Urinary bladder (tissue), 4 donors: ENCODE measurements at places on chromosomes 1 and 21.

- DNase-seq, result no peak
Observed at GRCh38 chr21:42843056-42843455, 36.3 kb downstream of the WDR4 start.

DNA sequence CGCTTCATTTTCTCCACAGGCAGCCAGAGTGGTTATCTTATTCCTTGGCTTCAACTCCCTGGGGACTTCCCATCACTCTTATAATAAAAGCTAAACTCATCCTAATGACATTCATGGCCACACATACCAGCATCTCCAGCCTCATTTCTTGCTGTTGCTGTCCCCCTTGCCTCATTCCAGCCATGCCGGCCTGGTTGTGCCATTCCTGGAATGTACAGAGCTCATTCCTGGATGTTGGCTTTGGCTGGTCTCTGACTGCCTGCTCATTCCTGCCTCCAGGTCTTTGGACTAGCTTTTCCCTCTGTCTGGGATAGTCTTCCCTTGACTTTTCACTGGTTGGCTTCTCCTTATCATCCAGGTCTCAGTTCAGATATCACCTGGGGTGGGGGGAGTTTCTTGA, 2.4 kb upstream of the PEF1 start:
- no peak for DNase-seq

GRCh38 chr1:67355745-67356424, 48.2 kb downstream of the IL12RB2 start:
- DNase-seq, result no peak

- DNase-seq, result no peak
Observed at GRCh38 chr21:15210235-15210678, 145.5 kb upstream of the NRIP1 start.

GRCh38 chr1:150692720-150693119, 4.2 kb downstream of the GOLPH3L start:
- DNase-seq, result no peak

GRCh38 chr1:193525411-193525810, 339.0 kb upstream of the B3GALT2 start:
- DNase-seq, result no peak

DNA sequence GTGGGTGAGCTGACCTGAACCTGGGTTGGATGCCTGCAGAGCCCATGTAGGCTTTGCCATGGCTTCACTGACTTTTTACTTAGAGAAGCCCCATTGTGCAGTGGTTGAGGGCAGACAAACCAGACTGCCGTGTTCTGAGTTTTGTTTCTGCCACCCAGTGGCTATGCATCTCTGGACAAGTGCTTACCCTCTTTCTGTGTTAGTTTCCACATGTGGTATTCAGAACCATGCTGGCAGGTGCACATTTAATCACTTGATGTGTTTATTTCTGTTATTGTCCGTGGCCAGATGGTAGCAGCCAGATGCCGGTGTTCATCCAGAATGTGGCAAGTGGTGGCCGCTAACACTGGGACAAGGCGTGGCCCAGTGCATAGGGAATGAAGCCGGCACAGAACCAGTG, 10.3 kb upstream of the PTPN7 start:
- DNase-seq, result no peak

GRCh38 chr1:208682664-208683013, 438.5 kb upstream of the PLXNA2 start:
- no peak for DNase-seq

GRCh38 chr1:47931395-47931794, 65.8 kb downstream of the TRABD2B start:
- no peak for DNase-seq

DNA sequence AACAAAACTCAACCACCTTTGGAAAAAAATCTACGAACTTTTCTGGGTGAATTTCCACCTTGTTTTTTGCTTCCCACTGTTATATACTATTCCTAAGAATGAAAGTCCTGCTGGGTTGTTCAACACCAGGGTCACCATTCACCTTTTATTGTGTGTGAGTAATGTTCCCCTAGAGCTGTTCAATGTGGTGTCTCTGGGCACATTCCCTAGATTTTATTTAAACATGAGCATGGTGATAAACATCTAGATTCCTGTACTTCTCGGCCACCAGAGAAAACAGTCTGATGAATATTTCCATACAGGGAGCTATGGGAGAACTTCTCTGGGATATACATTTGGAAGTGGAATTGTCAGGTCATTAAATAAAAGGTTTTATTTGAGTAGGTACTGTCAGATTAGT, 13.0 kb downstream of the FMN2 start:
- no peak for DNase-seq
